Suppressor macrophage treated with lipopolysaccharide for 4 hours (primary cell): ENCODE measurements at places on chromosomes 5 and 9.
A peak's percentile ranks its signal among the peaks of the same experiment; 100 is the strongest.

- peak; percentile 66 for DNase-seq
These were observed 60.1 kb upstream of the SPATA31C2 start for GRCh38 chr9:88198341-88198807.

- DNase-seq = no peak
These were observed 653.4 kb downstream of the ANXA1 start for GRCh38 chr9:73805111-73805510.

- no peak for DNase-seq
These were observed 19.2 kb upstream of the UGCG start for GRCh38 chr9:111877420-111877819.

- DNase-seq = peak; percentile 17
These were observed 217.2 kb downstream of the DAB2IP start for GRCh38 chr9:121868626-121869025.

GRCh38 chr5:67414712-67415111, 218.1 kb upstream of the CD180 start:
- DNase-seq = no peak

DNA sequence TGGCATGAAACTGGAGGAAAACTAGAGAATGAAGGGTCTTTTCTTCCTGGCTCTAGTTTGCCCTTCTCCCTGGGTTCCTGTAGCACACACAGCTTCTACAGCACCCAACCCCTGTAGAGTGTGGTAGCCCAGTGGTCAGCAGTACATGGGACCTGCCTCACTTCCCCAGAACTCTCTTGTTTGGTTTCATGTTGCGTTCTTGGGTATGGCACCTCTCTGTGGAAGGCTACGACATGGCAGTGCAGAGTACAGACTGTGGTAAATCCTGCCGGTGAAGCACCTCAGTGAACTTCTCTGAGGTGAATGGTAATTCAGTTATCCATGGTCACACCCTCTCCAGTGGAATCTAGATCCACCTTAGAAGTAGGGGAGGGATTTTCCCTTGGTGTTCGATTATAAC, 105.5 kb downstream of the TLR4 start:
- no peak for DNase-seq

DNA sequence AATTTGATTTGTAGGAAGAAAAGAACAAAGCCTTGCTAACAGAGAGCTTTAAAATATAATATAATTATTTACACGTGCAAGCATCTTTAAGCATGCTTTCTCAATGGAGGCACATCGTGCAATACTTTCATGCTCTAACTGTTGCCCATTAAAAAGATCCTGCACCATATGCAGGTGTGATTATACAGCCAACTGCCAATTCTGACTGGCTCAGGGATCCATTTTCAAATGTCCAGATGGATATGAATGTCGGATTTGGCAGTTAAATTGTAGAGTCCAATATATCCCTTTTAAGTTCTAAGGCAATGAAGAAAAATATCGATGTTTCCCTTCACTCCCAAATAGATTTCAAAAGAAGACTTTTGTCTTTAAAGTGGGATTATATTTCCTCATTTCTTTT, 416.4 kb upstream of the CD180 start:
- no peak for DNase-seq

DNA sequence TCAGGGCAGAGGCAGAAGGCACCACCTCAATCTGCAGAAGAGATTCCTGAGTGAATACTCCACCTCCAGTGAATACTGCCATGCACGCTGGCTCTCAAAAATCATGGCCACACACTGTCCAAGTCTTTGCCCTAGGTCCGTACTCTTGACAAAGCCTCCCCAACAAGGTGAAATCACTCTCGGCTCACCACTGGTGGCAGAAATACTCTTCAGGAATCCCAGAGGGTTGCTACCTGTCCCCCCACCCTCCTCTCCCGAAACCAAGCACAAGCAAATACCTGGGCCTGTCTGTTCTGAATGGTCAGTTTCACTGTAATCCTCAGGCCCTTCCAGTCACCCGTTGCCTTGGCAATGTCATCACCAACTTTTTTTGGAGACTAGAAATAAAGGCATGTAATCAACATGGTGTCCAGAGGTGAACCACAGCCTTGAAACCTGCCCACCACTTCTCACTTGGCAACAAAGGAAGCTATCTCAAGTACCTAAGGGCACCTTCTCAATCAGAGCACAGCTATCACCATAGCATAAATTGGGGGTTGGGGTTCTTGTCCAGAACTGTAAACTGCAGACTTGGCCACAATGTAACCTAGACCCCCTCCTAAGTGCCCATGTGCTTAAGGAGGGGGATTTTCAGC, 1.8 kb downstream of the RPL12 start:
- no peak for DNase-seq

DNA sequence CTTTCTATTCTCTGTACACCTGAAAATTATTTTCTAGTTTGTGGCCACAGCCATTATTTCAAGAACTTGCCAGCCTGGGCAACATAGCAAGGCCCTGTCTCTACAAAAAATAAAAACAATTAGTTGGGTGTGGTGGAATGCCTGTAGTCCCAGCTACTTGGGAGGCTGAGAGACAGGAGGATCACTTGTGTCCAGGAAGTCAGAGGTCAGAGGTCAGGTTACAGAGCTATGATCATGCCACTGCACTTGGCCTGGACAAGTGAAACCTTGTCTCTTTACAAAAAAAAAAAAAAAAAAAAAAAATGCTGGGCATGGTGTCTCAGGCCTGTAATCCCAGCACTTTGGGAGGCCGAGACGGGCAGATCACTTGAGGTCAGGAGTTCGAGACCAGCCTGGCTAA, 58.3 kb downstream of the HMGCR start:
- no peak for DNase-seq

- DNase-seq = peak; percentile 28
These were observed 18.6 kb downstream of the C9orf57 start for GRCh38 chr9:72041775-72042194.

GRCh38 chr5:101174981-101175380, 271.9 kb upstream of the ST8SIA4 start:
- no peak for DNase-seq

GRCh38 chr5:116308391-116308790, 223.6 kb downstream of the COMMD10 start:
- DNase-seq = no peak

GRCh38 chr5:172607213-172607793, 33.8 kb upstream of the NEURL1B start:
- no peak for DNase-seq

- no peak for DNase-seq
These were observed 28.7 kb downstream of the ANKRD33B start for GRCh38 chr5:10592601-10593000.

DNA sequence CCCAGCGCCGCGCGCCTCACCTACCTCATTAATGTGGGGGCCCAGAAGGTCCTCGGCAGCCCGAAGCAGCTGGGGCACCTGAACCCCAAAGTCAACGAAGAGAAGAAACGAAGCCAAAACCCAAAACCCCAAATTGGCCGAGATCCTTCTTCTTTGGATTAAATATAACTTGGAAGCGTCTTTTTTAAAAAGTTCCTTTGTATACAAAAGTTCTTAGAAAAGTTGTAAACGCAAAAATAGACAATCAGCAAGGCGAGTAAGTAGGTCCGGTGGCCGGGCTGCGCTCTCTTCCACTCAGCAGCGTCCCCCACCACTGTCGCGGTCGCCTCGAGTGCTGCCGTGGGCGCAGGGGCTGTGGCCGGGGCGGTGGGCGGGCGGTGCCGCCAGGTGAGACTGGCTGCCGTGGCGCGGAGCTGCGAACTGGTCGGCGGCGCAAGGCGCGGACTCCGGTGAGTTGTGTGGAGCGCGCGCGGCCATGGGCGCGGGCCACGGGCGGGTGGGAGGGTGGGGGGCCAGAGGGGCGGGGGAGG, 360 bp downstream of the KLF4 start:
- no peak for DNase-seq

GRCh38 chr9:111621895-111622480, 9.1 kb upstream of the DNAJC25 start:
- no peak for DNase-seq

- DNase-seq = no peak
These were observed 54.6 kb downstream of the AHRR start for GRCh38 chr5:375921-376798.

GRCh38 chr5:72209147-72210115, 102.2 kb downstream of the MAP1B start:
- DNase-seq = no peak

GRCh38 chr5:122173474-122174415, 44.4 kb downstream of the ZNF474 start:
- DNase-seq = no peak

GRCh38 chr5:7445831-7446230, 49.9 kb downstream of the ADCY2 start:
- DNase-seq = no peak

- peak; percentile 85 for DNase-seq
These were observed 82.3 kb downstream of the SECISBP2 start for GRCh38 chr9:89400403-89401116.

DNA sequence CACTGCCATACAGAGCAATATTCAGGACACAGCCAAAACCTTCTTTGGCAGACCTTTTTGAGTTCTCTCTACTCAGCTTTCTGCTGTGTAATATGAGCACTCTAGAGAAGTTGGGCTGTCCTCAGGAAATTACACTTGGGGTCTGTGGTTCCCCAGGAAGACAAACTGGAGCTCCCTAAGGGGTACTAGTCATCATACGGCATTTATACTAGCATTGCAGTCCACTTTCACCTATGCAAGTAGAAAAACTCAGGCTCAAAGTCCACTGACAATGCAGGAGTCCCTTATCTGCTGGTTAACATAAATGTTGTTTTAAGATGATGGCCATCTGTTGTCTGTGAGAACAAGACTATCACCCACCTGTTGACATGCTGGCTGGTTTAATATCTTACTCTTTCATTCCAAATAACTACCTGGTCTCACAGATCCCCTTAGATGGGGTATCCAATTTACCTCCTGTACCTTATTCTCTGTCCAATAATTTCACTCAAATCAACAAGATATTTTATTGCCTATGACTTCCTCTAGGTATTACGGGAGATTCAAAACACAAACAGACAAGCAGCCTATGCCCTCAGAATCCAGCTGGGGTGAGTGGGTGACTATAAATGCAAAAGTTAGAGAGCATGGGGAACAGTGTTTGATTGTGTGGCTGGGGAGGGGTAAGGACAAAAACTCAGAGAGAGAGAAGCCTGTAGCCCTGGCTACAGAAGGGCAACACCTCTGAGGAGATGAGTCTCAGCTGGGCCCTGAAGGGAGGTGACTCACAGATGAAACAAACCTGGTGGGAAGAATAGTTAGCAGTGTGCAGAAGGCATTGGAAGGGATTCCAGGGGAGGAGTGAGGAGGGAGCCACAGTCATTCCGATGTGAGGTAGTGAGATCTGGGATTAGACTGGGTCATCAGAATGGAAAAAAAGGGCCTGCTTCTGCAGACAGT, 10.2 kb downstream of the DOCK8 start:
- no peak for DNase-seq

DNA sequence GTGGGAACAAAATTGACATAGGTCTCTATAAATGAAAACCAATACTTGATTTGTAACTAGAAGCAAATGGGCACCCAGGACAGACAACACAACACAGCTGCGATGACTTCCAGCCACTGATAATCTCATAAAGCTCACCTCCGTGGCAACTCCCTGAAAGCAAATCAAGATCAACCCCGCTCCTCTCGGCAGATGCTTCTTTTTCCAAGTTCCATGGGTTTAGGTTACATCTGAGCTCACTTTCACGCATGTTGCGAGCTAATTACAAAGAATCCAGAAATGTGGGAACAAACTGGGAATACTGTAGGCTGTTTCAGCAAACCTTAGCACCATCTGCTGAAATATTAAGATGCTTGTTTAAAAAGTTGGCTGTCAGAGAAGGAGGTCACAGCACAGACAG, 153.9 kb downstream of the ELAVL2 start:
- DNase-seq = no peak

- peak; percentile 95 for DNase-seq
These were observed 3.9 kb downstream of the GLIPR2 start for GRCh38 chr9:36140086-36141084.

GRCh38 chr5:142428036-142428772, 103.4 kb upstream of the SPRY4 start:
- DNase-seq = no peak

- DNase-seq = no peak
These were observed 43.9 kb downstream of the SLC46A2 start for GRCh38 chr9:112846528-112847488.

DNA sequence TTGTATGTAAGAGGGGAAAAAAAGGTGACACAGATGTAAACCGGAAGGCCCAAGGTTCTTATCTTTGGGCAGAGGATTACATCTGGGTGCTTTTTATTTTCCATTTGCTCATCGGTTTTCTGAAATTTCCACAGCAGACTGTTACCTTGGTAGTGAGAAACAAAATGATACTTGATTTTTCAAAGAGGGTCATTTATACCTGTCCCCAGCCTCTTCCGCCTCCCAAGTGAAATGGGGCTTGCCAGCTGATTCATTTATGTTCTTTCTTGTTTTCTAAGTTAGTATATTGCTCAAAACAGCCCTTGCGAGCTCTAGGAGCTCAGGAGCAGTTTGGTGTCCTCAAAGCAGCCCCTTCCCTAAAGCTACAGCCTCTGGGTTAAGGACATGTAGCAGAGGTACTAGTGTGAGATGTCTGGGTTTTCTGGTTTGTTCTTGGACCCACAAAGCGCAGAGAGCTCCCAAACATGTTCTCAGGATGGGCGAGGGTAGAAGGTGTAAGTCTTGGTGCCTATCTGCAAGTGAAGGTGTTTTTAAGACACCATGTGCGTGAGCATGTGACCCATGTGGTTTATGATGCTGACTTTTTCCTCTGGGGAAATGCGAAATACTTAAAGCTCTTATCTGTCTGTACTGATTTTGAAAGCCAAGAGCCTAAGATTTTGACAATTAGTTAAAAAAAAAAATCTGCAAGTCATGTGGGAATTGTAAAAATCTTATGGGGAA, 38.3 kb downstream of the DAPK1 start:
- DNase-seq = no peak

GRCh38 chr5:109252731-109253130, 157.0 kb downstream of the PJA2 start:
- DNase-seq = no peak

GRCh38 chr9:34989946-34990635, 546 bp downstream of the DNAJB5 start:
- peak; percentile 56 for DNase-seq

- DNase-seq = no peak
These were observed 11.5 kb downstream of the PRR7 start for GRCh38 chr5:177457852-177458681.

DNA sequence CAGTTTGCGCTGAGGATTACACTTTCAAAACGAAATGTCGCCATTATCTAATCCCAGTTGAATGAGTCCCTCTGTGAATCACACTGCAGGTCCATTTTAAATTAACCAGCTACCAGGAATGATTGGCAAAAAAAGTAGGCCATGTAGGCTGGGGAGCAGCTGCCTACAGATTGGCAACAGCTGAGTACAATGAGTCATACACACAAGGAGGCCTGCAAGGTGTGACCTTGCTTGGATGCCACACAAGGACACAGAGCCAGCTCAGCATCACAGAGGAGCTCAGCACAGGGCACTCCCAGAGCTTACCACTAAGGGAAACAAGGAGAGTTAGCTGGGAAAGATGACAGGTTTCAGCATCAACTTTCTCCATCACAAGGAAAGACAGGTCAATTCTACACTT, 12.9 kb downstream of the HAVCR1 start:
- no peak for DNase-seq
